ENCODE measurements at places on chromosomes 12 and 14.

DNA sequence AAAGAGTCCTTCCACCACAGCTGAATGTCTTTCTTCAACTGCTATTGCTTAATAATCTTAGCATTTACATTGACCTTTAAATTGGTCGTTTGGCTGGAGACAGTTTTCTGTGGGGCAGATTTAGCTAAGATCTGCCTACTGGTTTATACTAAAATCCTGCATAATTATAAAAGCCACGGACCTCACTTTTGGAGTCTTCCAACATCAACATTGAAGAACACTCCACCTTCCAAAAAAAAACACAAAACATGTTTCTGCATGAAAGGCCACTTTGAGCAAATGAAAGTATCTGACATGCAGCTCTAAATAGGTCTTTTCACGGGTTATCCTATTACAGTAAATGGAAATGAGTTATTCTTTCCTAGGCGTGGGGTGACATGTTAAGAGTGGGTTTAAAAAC is 57.0 kb upstream of the KRR1 start:
- no peak for DNase-seq

DNA sequence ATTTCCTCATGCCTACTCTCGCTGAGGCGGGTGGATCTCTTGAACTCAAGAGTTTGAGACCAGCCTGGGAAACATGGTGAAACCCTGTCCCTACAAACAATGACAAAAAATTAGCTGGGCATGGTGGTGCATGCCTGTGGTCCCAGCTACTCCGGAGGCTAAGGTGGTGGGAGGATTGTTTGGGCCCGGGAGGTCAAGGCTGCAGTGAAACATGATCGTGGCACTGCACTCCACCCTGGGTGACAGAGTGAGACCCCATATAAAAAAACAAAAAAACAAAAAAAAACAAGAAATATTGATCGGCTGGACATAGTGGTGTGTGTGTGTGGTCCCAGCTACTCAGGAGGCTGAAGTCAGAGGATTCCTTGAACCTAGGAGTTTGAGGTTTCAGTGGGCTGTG is 9.2 kb downstream of the MOAP1 start:
- no peak for DNase-seq

- no peak for DNase-seq
Observed at GRCh38 chr12:14207905-14208551, 157.5 kb upstream of the ATF7IP start.

DNA sequence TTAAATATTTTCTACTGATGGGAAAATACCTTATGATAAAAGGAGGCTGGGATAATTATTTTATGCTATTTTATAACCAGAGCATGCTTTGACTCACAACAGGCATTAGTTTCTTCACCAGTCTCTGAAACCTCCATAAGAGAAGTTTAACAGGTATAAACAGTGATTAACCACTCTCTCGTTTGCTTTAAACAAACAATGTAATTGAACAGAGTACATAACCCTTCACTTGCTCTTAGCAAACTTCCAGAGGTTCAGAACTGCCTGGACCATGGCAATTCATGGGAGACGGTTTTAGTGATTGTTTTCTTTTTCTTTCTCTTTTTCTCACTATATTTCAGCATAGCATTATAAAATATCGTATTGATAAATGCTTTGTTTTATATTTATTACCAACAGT is 35.3 kb downstream of the CFAP251 start:
- DNase-seq = no peak

- no peak for DNase-seq
Observed at GRCh38 chr12:8784290-8784888, 38.0 kb upstream of the A2ML1 start.

- no peak for DNase-seq
Observed at GRCh38 chr14:105083926-105084685, 18.9 kb upstream of the GPR132 start.

DNA sequence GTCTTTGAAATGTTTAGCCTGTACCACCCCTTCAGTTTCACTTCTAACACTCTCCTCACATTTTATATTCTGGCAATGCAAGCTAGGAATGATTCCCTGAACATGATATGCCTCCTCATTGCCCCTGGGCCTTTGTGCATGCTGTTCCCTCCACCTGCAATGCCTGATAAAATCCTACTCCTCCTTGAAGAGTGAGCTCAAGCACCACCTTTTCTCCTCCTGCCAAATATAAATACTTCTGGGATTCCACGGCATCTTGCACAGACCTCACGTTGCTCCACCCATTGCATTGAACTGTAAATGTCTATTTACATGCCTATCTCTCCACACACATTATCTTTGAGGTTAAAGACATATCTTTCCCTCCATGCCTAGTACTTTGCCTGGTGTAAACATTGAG is 21.1 kb downstream of the NKX2-1 start:
- DNase-seq = no peak

All from tibial artery (tissue), 4 donors.